ENCODE measurements at places on chromosomes 16 and 17.
A peak's percentile ranks its signal among the peaks of the same experiment; 100 is the strongest.

- DNase-seq, result peak; percentile 53
These were observed 7.5 kb downstream of the NFE2L1 start for GRCh38 chr17:48055531-48056245.

DNA sequence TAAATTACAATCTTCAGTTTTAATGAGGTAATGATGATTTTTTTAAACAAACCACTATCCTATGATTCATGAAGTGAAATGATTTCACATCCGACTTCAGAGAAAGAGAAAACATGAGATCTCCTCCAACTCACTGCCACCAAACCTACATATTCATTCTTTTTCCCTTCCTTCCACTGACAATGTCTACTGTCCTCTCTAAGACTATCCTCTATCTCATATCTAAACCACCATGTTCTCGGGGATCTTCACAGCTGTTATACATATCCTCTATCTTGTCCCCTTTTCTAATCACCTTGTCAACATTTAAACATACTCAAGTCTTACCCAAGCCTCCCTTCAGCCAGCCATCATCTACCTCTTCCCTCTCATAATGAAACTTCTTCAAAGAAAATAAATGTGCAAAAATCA is 53.5 kb downstream of the SMURF2 start:
- DNase-seq, result no peak

DNA sequence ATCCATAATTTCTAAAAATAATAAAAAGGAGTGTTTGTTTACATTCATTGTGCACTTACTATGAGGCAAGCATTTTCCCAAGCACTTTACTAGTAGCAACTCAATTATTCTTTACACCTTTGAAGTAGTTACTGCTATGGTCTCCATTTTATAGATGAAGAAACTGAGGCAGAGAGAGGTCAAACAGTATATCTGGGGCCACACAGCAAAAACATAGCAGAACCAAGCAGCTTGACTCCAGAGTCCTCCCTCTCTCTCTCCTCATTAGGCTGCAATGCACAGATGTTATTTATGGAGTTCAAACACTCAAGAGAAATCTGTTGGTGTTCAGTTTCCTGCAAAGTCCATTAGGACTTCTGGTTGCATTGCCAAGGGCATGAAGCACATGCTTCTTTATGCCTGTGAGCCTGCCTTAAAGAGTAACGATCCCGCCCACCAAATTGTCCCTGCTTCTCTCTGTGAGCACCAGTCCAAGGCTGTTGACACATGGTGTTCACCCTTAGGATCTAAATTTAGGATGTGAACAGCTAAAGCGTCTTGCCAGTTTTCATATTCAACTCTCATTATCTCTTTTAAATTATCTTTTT is 44.0 kb downstream of the GPRC5B start:
- DNase-seq, result no peak

GRCh38 chr17:9763643-9764042 is 27.7 kb downstream of the DHRS7C start:
- DNase-seq, result no peak

- peak; percentile 23 for DNase-seq
These were observed 6.8 kb upstream of the KRTAP17-1 start for GRCh38 chr17:41322094-41322902.

GRCh38 chr17:7383742-7384488 is 3.0 kb downstream of the TNK1 start:
- DNase-seq, result no peak

GRCh38 chr17:17944242-17944641 is 28.0 kb downstream of the TOM1L2 start:
- DNase-seq, result no peak

DNA sequence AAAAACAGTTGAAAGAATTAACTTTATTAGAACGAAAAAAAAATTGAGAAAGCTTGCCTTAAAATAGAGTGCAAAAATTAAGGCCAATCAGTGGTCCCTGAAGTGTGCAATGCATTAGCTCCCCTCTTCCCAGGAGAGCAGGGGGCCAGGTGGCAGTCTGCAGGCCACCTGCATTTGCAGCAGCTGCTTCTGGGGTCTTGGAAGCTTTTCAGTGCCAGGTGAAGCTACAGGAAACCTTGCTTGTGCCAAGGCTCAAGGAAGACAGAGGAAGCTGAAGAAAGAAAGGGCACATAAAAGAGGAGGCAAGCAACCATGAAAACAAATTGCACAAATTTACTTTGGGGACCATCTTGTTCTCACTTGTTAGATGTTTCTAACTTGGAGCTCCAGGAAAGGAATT is 50.5 kb upstream of the MTMR4 start:
- DNase-seq, result no peak

- DNase-seq, result no peak
These were observed 14.7 kb downstream of the LRRC75A start for GRCh38 chr17:16477255-16477654.

DNA sequence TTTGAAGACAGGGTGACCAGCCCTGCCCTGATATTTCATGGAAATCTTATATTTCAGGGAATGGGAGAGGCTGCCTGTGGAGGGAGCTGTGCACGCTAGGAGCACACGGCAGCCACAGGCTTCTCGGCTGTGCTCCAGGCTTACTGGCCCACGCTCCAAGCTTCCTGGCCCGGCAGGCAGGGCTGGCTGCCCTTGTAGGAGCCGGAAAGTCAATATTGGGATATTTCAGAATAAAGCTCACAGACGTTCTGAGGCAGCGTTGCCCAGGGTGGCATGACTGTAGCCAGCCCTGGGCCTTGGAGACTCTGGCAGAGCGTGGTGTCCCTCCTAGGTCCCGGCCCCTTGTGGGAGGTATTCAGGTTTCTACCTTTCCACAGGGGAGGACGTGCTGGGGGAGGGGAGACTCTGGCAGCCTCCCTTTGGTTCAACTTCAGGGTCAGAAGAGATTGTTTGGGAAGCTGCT is 95.6 kb downstream of the NPIPB11 start:
- no peak for DNase-seq

DNA sequence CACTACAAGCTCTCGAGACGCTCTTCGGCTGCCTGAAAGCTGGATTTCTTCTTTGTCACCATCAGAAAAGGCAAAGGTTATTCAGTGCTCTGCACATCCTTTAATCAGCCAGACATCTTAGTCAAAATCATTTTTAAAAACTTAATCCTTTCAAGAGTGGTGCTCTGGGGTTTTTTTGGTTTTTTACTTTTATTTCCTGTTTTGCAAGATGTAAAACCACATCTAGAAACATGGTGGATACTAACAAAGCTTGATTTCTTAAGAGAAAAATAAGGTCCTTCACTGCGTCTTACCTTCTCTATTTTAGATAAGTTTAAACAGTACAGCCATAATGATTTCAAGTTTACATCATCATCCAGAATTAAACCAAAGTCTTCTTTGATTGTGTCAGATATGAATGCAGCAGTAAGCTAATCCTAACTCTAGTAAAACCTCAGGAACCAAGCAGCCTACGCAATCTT is 6.3 kb downstream of the ANKRD11 start:
- no peak for DNase-seq

DNA sequence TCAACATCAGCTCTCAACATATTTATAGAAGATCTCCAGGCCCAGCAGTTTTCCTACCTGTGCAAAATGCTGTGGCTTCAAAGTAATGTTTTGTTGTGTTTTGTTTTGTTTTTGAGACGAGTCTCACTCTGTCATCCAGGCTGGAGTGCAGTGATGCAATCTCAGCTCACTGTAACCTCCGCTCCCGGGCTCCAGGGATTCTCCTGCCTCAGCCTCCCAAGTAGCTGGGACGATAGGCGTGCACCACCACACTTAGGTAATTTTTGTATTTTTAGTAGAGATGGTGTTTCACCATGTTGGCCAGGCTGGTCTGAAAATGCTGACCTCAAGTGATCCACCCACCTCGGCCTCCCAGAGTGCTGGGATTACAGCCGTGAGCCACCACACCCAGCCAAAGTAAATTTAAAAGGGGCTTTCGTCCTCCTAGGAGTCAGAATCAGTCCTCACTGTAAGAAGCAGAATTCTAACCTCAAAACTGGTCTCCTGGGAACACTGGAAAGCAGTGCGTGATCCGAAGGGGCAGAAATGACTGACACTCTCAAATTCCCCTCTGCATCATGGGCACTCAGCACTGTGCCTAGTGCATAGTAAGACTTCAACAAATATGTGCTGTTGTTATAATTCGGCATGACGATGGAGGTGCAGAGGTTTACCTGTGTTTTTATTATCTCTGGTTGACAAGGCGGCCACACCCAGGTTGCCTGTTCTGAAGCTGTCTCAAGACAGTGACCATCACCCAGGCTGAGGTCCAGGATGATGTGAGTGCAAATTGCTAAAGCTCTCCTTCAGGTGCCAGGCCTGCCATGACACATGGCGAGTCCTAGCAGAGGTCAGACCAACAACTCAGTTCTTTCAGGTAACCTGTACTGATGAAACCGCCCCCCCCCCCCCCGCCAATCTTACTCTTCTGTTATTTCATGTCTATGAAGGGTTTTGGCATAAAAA is 59.8 kb downstream of the ADCY9 start:
- no peak for DNase-seq

DNA sequence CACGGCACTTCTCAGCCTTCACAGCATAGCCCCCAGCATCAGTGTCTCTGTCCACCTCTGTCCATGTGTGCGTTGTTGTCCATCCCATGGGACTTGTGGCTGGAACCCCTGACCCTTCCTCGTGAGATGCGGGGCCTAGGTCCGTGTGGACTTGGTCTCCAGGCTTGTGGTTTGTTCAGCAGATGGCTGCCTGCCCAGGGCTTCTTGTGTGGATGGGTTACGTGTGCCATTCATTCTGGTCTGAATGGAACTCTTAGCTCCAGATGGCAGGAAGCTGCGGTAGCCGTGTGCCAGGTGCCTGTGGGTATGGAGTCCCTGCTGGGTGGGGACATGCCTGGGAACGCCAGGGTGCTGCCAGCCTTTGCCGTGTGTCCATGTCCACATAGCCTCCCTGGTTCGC is 31.7 kb upstream of the NUDT16L1 start:
- no peak for DNase-seq

- DNase-seq, result no peak
These were observed 75.5 kb downstream of the RAP1GAP2 start for GRCh38 chr17:2871720-2872119.

DNA sequence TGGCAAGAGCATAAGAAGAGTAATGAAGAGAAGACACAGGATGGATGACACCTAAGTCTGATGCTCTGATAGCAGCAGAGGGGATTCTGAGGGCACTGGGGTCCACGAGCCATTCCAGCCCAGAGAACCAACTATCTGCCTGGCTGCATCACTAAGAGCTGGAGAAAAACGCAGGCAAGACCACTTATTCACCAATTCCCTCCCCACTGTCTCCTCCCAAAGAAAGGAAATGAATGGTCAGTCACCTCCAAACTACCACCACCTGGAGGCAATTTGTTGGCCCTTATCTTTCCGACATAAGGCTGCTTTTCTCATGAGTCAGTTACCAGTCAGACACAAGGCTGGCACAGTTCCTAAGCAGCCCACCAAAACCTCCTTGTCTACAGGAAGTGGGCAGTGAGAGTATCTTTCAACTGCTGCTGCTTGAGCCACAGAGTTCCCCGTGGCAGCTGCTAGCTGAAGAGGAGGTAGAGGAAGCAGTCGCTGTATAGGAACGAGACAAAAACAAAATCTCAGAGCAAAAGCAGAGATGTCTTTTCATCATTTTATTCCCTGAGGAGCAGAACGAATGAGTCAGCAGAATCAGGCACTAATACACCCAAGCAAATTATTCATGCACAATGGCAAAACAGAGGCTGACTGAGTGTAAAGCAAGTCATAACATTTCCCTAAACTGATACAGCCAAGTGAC is 111.1 kb downstream of the SMG6 start:
- peak; percentile 99 for DNase-seq

GRCh38 chr17:82737967-82738877 is 2.8 kb downstream of the FN3K start:
- DNase-seq, result no peak

DNA sequence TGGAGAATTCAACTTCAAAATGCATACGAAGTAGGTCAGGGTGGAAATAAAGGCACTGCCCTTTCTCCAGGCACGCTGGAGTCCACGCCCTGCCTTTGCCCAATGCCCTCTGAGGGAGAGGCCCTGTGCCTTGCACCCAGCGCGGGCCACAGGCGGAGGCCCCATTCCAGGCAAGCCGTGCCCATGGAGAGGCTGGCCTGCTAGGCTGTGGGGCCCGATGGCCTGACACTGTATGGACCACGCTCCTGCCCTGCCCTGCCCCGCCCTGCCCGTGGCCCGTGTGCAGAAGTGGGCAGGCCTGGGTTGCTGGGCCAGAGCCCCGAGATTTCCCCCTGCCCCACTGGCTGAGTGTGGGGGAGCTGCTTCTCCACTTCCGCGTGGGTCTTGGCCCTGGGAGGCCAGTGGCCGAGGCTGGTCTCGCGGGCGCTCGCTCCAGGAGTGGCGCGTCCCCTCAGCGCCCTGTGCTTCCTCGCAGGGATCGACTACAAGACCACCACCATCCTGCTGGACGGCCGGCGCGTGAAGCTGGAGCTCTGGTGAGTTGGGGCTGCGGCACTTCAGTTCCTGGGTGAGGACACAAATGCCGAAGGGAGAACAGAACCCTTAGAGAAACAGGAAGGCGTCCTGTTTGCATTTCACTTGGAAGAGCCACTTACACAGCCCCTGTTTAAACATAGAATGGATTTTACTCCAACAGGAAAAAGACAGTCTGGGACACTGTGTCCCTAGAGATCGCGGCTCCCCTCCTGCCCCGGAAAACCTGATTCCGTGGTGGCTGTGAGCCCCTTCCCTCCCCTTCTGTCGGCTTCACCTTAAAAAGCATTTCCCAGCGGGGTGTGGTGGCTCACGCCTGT is 13.8 kb upstream of the WFIKKN1 start:
- no peak for DNase-seq

DNA sequence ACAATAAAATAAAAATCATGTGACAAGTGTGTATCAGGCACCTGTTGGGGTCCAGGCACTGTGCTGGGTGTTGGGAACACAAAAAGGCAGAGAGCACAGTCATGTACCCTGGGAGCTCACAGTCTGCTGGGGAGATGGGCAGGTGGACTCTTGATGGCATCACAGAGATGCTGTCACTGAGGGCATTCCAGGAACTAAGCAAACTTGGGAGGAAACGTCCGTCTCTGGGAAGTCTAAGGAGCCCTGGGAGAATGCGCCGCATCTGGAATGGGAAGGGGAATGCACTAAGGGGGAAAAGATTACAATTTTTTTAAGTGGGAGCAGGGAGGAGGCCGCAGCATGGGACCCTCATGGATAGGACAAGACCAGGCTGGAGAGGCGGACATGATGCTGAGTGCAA is 80.9 kb upstream of the ZNF423 start:
- no peak for DNase-seq

GRCh38 chr17:2227025-2227699 is 76.4 kb downstream of the SMG6 start:
- DNase-seq, result no peak

DNA sequence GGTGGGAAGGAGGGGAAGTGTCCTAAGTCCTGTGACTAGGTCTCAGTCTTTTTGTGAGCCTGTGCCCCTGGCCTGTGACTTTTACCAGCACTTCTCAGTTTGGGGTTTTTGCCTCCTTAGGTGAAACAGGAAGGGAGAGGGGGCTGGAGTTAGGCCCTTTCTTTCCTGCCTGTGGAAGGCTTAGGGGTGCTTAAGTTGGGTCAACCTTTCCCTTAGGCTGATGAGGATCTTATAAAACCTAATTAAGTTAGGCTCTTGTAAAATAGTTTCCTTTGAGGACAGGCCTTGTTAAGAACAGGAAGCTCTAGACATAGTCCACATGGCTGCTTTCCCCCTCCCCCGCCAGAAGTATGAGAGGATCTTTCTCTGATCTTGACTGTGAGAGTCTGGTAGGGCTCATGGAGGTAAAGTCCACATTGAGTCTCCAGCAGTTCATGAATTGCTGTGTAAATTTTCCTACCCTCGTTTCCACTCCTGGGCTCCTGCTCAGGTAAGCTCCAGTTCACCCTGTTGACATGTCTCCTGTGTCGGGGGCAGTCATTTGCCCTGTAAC is 17.0 kb upstream of the DNASE1 start:
- no peak for DNase-seq
